ENCODE measurements at places on chromosomes 6 and 20.

DNA sequence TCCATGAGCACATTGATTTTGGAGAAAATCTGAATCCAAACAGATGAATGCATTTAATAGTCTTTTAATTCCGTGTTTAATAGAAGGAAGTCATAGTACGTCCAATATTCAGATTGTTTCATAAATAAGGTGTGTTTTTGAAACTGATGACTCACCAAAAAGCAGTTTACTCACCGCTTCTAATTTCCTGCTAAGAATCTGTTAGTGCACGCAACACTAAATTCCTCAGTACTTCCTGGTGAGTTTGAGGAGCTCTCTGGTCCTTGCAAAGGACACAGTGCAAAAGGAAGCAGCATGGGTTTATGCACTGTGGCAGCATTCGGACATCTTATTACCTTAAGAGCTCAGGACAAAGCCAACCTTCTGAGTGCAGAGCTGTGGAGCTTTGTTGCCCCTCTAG lies 2.3 kb upstream of the ADGRF1 start:
- peak; percentile 1 for DNase-seq

DNA sequence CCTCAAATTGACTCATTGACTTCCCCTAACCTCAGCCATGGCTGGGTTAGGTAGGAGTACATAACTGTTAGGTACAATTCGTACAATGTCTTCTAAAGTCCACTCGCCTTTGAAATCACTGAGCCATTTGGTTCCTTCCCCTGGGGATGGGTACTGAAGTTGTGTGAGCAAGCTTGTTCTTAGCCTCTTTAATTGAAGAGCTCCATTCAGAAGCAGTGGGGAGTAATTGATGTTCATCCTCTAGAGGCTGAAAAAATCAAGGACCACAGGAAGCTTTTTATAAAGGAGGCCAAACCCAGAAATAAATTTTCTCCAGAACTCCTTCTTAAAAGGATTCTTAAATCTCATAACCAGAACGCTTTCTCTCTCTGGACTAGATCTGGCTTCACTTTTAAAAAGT lies 60.6 kb downstream of the ANKS1A start:
- DNase-seq = no peak

DNA sequence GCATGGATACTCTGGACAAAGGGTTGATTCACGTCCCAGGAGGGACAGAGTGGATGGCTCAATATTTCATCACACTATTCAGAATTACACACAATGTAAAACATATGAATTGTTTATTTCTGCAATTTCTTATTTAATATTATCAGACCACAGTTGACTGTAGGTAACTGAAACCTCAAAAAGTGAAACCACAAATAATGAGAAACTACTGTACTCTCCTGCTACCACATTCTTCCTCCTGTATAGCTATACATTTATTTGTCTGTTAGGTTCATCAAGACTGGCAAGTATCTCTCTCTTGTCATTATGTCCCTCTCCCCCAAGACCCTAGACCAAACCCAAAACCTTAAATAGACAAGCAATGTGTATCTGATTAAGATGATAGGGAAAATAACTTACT lies 60.0 kb downstream of the SYCP2 start:
- DNase-seq = no peak

GRCh38 chr6:144778773-144779492 lies 493.8 kb downstream of the UTRN start:
- no peak for DNase-seq

DNA sequence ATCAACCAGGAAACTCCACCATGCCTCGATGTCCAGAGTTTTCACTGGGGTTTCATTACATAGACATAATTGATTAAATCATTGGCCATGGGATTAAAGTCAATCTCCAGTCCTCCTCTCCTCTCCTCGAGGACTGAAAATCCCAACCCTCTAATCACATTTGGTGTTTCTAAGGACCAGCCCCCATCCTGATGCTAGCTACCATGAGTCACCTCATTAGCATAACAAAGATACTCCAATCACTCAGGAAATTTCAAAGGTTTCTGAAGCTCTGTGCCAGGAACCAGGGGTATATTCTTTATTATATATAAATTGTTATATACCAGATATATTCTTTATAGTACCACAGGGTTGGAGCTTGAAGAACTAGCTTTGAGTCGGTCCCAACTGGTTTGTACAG lies 212.9 kb upstream of the PRND start:
- DNase-seq = peak; percentile 54

DNA sequence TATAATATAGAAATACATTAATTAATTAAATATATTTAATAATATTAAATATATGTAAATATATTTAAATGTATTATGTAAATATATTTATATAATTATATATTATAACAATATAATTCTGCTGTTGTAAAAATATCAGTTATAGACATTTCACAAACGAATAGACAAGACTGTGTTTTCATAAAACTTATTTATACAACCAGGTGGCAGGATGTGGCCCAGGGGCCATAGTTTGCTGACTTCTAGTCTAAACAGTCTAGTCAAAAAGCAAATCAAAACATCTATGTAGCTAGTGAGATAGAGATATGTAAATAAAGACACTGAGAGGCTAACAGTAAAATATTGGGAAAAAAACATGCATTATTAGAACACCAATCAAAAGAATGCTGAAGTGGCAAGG lies 136.4 kb downstream of the TBXT start:
- DNase-seq = no peak

GRCh38 chr20:50269091-50270033 lies 78.7 kb downstream of the CEBPB start:
- DNase-seq = no peak
